ENCODE measurements at places on chromosomes 2 and 18.

GRCh38 chr18:37339701-37340215 lies 225.8 kb downstream of the CELF4 start:
- DNase-seq: no peak

- peak; percentile 60 for DNase-seq
Observed at GRCh38 chr2:112181571-112182290, 43.5 kb downstream of the FBLN7 start.

- DNase-seq: no peak
Observed at GRCh38 chr18:8799596-8800441, 94.5 kb downstream of the MTCL1 start.

GRCh38 chr18:55114876-55115275 lies 155.6 kb upstream of the CCDC68 start:
- DNase-seq: no peak

GRCh38 chr2:198905881-198906612 lies 551.7 kb downstream of the SATB2 start:
- DNase-seq: no peak

GRCh38 chr2:172596776-172597175 lies 40.9 kb downstream of the PDK1 start:
- DNase-seq: no peak

DNA sequence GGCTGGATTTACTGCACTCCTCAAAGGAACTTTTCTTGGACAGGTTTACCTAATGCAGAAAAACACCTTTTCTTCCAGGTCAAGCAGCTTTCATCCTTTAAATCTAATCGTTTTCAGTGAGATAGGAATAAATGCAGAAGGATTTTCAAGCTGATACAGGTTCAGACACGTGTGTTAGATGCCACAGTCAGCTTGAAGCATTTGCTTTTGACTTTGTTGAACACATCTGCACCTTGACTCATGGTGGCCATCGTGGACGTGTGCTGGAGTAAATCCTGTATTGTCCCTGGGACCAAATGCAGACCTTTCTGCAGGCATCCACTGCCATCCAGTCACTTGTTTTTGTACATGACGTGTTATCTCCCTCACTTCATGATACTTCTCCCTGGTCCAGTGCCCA lies 61.9 kb downstream of the KLHL29 start:
- no peak for DNase-seq

- peak; percentile 62 for DNase-seq
Observed at GRCh38 chr2:213246497-213247281, 37.6 kb upstream of the SPAG16 start.

DNA sequence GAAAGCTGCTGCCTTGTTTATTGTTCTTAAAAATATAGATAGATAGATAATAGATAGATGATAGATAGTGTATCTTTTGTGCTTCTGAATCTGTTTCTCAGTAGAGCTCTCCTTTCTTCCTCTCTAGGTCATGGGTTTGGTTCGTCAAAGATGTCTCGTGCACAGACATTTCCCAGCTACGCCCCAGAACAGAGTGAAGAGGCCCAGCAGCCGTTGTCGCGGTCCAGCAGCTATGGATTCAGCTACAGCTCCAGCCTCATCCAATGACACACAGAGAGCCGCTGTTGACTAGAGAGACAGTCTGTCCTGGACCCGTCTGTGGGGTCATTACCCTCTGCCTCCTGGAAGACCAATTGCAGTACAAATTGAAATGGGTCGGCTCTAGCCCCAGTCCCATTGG lies 106.6 kb downstream of the CD226 start:
- no peak for DNase-seq

DNA sequence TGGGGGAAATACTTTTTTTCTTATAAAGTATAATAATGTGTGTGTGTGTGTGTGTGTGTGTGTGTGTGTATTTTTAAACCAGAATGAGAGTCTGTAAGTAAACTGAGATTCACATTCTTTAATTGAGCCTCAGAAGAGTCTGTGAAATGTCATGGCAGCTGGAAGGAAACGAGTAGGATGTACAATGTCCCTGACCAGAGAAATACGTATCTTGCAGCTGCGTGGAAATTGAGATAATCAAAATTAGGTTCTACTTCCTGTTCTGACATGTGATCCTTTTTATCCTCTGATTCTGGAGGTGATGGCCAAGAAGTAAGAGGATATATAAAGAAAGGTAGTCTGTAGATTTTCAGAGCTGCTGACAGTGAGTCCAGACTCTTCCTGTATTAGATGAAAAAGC lies 50.0 kb downstream of the SH3RF3 start:
- no peak for DNase-seq

DNA sequence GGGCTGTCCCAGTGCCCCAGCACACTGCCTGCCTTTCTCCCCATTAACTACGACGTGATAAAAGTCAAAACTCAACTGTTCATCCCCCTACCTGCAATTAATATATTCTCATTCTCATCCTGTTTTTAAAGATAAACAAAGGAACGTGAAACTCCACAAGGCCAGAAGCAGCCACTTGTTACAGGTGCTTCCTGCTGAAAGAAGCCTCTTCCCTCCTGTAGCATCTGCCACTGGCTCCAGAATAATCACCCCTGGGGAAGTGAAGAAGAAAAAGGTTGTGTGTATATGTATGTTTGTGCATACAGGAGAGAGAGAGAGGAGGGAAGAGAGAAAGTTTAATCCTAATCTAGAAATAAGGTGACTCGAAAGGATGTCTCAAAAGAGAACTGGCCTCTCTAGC lies 27.1 kb downstream of the KIAA2012 start:
- DNase-seq: no peak

DNA sequence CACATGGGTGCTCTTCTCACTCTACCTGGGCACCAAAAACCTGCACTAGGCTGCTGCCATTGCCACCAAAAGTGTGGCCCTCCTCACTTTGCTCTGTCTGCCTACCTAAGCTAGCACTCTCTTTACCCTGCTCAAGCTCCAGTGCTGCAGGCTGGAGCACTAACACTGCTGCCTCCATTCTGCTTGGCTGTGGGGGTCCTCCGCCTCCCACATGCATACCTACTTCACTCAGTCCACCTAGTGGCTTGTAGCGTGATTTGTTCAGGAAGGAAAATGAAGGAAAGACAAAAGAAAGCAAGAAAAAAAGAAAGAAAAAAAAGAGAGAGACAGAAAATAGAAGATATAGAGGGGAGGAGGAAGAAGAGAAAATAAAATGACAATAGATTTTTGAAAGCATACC lies 1339.4 kb upstream of the CHAC2 start:
- DNase-seq: no peak

DNA sequence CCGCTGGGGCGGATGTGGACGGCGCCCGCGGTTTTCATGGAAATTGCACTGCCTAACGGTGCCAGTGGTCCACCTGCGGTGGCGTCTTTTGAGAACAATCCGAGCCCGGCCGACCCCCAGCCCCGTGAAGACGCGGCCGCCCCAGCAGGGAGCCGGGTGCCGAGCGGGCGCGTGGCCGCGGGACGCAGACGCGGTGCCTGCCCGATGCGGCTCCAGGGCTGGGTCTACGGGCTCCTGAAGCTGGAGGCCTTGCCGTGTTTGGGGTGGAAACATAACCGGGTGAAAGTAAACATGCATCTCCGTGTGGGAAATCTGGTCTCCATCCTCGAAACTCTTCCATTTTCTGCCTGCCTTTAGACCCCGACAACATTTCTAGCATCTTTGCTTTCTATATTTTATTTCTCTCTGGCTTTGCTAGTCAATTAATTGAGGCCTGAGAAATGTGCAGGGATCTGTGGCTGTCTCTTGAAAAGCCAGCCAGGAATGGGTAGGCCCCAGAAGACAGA lies 572 bp downstream of the INPP4A start:
- DNase-seq: peak; percentile 33

GRCh38 chr2:166115589-166115988 lies 12.2 kb downstream of the SCN1A start:
- no peak for DNase-seq

DNA sequence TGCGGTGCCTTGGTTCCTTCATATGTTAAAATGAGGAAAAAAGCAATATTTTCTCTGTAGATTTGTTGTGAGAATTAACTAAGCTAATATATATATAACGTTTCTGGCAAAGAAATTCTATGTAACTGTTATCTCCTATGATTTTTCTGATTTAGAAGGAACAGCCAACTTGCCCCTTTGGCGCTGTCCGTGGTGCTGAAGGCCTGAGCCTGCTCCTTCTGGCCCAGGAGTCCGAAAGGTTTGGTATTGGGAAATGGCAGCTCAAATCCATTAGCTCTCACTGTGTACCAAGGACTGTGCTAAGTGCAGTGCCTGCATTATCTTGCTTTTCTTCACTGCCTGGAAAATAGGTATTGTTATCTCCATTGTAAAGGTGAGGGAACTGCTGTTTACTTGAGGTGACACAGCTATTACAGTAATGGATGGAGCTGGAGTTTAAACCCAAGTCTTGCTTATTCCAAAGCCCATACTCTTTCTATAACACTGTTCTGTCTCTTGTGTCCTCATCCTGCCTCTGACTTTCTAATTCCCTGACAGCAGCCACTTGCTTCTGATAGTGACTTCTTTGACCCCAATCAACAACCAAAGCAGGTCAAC lies 52.2 kb downstream of the C1QL2 start:
- no peak for DNase-seq

- DNase-seq: no peak
Observed at GRCh38 chr2:88071365-88071764, 3.7 kb downstream of the SMYD1 start.

GRCh38 chr2:127954857-127955256 lies 69.1 kb upstream of the AMMECR1L start:
- DNase-seq: no peak

- DNase-seq: no peak
Observed at GRCh38 chr2:157480182-157480961, 36.5 kb upstream of the CYTIP start.

DNA sequence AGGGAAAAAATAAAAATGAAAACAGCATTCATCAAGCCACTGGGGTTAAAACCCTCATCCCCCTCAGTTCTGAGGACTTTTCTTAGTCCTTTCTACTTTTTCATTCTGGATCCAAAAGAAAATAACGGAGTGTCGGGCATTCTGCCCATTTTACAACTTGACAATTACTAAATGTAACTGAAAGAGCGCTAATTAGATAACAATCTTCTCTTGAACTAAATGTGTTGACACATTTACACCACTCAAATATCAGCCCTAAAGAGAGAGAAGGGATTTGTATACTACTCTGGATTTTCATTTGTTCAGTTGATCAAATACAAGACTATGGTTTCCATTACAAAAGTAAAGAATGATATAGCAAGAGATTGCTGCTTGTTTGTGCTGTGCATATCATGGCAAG lies 27.5 kb downstream of the ABCA12 start:
- DNase-seq: no peak

GRCh38 chr2:206105038-206105437 lies 19.1 kb upstream of the INO80D start:
- no peak for DNase-seq

GRCh38 chr2:9110346-9110884 lies 96.2 kb upstream of the ASAP2 start:
- no peak for DNase-seq

GRCh38 chr2:178199334-178199733 lies 5.0 kb downstream of the OSBPL6 start:
- DNase-seq: no peak

DNA sequence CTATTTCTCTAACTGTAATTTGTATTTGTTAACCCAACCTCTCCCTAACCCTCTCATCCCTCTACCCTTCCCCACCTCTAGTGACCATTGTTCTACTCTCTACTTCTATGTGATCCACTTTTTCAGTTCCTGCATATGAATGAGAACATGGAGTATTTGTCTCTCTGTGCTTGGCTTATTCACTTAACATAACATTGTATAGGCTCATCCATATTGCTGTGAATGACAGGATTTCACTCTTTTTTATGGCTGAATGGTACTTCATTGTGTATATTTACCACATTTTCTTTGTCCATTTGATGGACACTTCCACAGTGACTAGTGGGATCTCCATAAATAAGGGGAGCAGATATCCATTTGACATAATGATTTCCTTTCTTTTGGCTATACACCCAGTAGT lies 103.7 kb downstream of the PLEKHM3 start:
- no peak for DNase-seq

DNA sequence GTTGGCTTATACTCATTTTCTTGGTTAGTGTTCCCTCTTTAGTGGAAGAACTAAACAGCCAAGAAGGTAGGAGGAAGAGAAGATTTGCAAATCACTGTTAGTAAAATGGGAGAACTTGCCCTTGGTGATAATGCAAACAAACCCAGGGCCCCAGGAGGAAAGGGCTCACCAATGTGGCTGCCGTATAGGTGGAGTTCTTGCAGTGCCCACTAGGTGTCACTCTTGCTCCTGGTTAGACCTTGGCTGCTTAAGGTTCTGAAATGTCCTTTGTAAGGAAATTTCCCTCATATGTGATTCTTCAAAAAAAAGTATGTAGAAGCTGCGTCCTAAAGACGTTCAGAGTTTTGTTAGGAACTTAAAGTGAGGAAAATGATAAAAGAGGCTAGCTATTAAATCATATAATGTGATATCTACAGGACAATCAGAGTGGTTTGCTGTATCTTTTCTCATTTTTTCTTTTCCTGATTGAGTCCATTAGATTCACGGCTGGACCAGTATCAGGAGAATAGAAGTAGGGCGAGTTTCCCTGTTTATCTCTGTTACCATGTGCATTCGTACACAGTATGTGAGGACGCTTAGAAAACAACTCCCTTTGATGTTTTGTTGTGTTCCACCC lies 48.6 kb downstream of the RPIA start:
- DNase-seq: peak; percentile 72

DNA sequence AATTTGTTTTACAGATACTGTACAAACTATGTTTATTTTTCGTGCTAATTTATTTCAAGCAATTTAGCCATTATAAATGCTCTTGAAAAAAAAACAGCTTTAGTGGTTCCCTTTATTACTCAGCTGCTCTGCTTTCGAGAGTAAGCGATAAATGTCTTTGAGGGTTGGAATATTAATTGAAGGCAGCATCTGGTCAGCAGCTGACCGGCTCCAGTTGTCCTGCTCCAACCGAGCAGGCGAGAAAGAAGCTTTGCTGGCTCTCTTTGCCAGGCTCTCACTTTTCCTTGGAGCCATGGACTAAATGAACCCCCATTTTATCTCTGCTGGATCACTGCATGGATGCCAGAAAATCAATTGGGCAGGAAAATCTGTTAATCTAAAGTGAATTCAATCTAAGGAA lies 147.4 kb downstream of the LNPK start:
- DNase-seq: no peak
